ENCODE measurements at places on chromosomes 12 and 14.

GRCh38 chr12:14896521-14897169, 11.0 kb upstream of the MGP start:
- DNase-seq: no peak

GRCh38 chr12:22103418-22103817, 57.4 kb downstream of the CMAS start:
- DNase-seq: no peak

GRCh38 chr12:54853933-54854538, at the start of gene MUCL1:
Gene MUCL1, plus strand, starts transcription at chr12:54854516. Its CDS starts 67 bp downstream, at chr12:54854583.
- DNase-seq: peak; percentile 7

DNA sequence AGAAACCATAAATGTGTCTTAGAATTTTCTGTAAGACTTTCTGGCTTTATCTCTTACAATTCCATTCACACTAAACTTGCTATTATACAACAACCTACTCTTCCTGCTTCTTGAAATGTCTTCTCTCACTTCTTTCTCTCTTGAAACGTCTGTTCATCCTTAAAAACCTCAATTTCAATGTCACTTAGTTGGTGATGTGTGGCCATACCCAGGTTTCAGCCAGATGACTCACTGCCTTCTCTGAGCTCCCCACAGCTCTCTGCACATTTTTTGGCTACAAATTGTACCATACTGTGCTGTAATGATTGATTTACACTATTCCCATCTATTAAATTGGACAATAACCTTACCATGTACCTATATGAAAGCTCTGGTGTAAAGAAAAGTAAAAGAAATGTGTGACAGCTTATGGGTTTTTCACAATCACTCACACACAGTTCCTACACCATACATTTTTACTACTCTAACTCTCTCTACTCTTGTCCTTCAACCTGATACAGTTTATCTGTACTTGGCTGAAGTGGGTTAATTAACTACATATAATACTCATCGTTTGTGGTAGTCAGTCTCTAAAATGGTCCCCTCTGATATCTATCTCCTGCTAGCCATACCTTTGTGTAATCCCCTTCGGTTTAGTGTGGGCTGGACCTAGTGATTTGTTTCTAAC, 222.1 kb downstream of the NELL2 start:
- no peak for DNase-seq

DNA sequence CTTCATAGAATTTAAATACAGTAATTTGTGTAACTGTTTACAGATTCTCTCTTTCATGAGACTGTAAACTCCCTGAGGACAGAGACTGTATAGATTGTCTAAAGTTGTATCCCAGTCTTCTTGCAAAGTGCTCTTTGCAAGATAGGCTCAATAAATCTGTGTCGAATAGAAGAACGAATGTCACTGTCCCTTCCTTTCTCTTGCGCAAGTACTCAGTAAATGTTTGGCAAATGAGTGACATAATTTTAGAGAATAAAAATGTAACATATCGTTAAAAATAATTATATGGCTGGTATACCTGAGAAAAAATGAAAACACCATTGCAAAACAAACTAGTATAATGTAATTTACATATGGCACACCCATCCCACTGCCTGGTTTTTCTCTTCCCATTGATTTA, 1.9 kb upstream of the RALGAPA1 start:
- no peak for DNase-seq

DNA sequence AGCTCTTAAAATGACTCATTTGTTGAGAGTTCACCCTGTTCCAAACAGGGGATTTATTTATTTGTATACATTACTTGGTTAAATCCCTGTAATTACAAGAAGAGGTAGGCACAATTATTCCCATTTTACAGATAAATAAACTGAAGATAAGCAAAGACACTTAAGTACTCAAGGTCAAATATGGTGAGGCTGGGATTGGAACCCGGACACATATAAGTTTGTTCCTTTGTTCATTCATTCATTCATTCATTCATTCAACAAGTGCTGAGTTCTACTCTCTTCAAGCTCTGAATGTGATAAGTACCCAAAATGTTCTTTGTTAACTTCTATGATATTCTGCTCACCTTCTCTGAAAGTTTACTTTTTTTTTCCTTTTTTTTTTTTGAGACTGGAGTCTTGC, 2.4 kb upstream of the TRIM9 start:
- no peak for DNase-seq

DNA sequence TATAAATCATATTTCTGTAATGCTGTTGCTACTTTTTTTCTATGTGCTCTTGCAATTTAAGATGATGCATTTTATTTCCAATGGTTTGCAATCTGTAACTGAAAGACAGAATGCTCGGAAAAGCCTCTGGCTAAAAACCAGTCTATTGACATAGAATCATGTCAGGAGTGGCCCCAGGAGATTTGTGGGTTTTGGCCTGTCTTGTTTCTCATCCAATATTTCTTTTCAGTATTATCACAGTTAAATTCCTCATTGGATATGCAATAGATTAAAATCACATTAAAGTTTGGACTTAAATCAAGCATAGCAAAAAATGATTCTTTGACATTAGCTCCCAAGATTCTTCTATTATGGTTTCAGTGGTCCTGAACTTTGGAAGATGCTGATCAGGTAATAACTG, 19.1 kb upstream of the SLC38A2 start:
- DNase-seq: no peak

DNA sequence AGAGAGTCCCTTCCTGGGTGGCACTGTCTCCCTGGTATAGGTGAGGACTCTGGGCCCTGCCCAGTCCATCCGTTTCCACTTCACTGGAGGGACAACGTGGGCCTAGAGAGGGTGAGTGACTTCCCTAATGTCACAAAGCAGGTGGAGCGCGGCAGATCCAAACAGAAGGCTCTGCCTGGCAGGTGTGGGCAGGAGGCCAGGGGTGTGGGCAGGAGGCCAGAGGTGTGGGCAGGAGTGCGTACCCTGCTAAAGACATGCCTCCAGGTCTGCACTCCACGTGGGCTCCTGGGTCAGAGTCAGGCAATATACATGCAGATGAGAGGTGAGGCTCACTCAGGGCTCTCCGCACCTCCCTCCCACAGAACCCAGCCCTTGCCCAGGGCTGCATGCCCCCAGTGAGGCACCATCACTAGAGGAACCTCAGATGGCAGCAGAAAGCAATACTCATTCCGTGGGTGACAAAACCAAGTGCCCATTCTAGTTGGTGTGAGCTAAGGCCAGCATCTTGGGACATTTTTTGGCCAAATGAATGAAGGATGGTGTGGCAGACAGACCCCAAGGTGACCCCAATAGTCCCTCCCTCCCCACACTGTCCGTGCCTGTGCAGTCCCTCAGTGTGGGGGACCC, 271.6 kb upstream of the RTL1 start:
- DNase-seq: no peak

DNA sequence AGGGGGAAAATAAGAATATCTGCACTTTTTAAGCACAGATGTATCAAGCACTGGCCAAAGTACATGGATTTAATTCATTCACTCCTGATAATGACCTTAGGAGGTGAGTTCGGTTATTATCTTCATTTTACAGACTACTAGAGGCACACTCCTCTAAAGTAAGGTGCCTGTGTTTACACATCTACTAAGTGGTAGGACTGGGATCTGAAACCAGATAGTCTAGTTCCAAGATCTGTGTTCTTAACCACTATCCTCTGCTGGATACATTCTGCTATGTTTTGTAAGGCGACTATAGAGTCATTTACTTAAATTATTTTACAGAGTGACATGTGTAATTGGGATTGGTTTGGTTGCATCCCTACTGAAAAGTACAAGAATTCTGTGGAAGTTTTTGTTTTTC, 175.3 kb downstream of the ESR2 start:
- no peak for DNase-seq

GRCh38 chr14:70193396-70193795, 4.6 kb upstream of the SLC8A3 start:
- DNase-seq: no peak

DNA sequence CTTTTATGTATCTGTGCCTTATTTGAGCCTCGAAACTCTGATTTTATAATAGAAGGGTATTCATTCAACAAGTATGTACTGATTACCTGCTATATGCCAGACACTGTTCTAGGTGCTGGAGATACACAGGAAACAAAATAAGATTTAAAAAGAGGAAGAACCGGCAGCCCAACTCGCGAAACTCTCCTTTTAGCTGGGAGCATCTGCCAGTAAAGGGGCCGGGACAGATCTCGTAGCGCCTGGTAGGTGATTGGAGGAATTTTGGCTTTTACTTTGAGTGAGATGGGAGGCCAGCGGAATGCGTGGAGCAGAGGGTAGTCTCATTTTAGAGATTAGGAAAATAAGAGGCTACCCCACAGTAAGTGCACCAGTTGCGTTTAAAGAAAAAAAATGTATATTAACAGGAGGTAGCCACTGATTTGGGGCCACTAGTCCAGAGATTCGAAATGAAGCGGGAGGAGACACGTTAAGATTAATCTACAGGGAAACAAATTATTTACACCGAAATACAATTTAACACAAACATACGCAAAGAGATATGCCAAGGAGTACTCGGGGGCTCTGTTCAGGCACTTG, 520 bp upstream of the MON2 start:
- DNase-seq: no peak

- DNase-seq: no peak
Observed at GRCh38 chr12:123744836-123745235, 17.3 kb upstream of the DNAH10 start.

DNA sequence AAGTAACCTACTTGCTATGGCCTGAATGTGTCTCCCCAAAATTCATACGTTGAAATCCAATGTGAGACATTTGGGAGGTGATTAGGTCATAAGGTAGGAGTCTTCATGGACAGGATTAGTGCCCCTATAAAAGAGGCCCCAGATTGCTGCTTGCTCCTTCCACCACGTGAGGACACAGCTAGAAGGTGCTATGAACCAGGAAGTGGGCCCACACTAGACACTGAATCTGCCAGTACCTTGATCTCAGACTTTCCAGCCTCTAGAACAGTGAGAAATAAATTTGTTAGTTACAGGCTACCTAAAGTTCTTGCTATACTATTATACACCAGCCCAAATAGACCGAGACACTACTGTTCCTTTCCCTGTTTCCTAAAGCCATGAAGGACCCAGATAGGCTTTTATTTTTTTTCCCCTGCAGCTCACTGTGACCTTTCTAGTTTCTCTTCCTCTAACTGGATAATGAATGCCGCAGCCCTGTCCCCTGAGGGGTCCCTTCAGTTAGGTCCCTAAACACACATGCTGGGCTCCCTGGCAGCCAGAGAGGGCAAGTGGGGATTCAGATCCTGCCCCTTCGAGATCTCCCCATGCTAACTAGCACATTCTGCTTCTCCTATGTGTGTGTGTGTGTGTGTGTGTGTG, 19.3 kb downstream of the SLC25A3 start:
- DNase-seq: peak; percentile 38

GRCh38 chr12:75205558-75205957, 4.1 kb downstream of the KCNC2 start:
- no peak for DNase-seq

DNA sequence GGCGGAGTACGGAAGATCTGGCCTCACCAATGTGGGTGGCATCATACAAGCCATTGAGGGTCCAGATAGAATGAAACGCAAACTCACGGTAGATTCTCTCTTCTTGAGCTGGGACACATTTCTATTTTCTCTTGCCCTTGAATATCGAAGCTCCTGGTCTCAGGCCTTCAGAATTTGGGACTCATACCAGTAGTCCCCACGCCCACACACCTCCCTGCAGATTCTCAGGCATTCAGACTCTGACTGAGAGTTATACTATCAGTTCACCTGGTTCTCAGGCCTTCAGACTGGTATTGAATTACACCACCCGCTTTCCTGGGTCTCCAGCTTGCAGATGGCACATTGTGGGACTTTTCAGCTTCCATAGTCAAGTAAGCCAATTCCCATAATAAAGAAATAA, 37.8 kb downstream of the EIF2S3B start:
- no peak for DNase-seq

DNA sequence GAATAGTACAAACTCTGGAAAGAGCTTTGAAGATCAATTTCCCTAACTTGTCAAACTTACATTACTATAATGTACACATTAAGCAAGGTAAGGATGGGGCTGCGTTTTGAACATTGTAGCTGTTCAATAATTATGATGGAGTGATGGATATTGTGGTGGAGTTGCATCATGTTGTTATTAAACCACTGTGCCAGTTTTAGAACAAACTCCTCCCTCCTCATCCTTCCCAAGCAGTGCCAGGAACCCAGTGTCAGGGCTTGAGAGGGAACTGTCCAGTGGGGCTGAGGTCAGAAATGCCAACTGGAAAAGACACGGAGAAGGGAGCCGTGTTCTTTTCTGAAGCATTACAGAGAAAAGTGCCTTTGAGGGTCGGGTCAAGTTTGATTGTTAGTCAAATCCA, 31.9 kb upstream of the PAPOLA start:
- DNase-seq: no peak

DNA sequence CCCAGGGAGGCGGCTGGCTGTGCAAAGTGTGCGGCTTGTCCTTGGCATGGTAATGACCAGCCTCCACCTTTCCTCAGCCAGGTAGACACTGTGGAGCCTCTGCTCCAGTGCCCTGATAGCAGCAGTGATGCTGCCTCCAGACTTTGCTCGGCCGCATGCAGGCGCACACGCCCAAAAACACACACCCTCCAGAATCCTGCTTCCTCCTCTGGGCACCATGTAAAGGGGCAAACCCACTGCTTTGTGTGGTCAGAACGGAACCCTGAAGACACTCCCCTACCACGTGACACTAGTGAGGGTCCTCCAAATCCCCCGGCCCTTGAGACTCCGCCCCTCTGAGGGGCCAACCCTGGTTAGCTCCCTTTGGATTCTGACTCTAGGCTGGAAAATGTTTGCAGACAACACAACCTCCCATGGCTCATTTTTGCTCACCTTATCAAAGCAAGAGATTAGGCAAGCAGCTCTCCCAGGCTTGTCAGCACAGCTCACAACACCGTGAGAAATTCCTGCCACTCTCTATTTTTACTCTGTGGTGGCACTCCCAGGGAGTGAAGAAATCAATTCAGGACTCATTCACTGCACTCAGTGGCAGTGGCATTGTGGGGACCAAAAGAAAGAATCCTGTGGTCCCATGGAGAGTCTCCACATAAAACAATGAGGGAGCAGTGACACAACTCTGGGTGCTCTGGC, 4.5 kb downstream of the KRT77 start:
- DNase-seq: no peak

DNA sequence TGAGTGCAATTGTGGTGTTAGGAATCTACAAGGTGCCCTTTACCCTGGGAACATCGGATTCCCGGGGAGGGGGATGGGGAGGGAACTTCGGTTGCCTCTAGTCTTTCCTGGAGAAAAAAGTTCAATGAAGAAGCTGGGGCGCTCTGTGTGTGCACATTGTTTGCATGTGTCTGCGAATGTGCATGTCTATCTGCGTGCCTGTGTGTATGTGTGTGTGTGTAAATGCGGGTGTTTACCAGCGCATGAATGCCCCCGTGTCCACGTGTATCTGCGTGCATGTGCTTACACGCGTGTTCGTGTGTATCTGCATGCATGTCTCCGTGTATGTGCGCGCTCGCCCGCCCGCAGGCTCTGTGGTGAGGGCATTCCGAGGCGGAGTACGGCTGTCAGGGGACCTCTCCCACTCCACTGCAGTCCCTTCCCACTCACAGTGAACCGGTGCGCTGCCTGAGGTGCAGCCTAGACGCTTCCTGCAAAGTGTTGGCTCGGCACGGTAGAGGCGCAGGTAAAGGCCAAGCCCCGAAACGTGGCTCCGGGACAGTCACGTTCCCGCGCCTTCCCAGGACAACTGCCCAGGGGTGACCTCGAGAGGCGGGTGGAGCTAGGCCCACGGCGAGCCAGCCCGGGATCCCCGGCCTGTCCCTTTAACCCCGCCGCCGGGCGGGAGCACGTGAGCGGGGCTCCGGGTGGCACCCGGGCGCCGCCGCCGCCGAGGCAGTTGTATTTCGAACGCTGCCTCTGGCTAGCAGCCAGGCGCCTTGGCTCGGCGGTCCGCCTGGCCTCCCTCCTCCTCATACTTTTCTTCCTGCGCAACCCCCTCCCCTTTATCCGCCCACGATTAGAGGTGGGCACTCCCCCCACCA, 539 bp upstream of the HMGA2 start:
- DNase-seq: no peak

GRCh38 chr14:26935733-26936132, 337.9 kb upstream of the NOVA1 start:
- DNase-seq: no peak

Data from NK-92 treated with Interleukin-12 subunit alpha and Interleukin-12 subunit beta, amount 100 ng/mL, for 24 hours (cell line).